ENCODE measurements at places on chromosomes 11 and 22.

DNA sequence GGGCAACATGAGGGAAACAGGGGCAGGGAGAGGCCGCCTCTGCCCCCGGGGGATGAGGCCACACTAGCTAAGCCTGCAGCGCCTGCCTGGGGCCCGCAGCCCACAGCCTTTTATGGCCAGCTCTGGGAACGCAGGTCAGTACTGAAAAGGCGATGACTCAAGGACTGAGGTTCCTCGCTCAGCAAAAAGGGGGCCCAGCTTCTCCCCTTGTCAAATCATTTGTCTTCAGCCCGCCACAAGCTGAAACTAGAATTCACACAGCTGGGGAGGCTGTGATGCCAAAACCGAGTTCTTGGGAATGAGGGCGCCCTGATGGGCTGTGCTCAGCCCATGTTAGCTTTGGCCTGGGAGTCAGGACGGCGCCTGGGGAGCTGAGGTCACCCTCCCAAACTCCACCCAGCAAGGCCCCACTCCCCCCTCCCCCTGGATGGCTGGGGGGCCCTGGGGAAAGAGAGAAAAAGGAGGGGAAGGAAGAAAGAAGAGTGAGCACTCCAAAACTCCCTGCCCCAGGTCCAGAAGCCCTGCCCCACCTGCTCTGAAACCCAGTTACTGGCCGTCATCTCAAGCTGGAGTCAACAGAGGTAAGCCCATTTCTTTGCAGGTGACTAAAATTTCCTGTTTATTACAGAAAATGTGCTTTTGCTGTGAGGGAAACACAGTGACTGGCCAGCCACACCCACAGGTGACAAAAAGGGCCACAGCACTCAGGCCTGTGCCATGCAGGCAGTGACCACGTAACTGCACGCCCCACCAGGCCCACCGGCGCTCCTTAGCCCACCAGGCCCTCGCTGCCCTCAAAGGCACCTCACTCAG lies 13.7 kb downstream of the EHD1 start:
- DNase-seq, result no peak

DNA sequence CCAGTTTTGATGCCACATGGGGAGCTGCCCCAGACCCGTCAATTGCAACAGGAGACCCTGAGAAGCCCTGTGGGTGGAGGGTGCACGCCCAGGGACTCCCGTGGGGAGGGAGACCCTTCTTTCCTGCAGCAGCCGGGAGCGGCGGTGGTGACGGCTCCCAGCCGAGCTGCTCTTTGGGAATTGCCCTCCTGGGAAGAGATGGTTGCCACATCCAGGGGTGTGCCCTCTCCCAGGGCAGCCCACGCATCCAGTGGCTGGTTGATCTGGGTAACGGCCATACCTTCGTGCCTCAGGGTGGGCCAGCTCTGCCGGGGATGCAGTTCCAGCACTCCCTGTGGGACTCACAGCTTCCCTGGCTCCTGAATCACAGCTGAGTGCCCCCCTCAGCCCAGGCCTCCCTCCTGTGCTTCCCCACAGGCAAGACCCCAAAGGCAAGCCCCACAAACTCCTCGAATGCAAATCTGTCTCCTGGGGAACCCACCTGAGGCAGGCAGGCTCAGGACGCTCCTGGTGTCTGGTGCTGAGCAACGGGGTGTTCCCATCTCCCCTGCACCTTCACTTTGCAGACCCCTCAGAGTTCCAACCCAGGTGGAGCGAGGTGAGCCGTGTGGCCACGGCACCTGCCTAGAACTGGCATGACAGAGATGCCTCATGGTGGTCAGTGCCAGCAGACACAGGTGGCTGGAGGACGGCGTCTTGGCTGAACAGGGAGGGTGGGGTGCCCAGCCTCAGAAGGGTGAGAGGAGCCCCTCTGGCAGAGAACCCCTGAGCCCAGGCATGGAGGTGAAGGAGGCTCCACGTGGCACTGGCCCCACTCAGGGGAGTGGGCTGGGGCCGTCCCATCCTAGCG lies 1027.4 kb downstream of the BRD1 start:
- DNase-seq, result no peak

DNA sequence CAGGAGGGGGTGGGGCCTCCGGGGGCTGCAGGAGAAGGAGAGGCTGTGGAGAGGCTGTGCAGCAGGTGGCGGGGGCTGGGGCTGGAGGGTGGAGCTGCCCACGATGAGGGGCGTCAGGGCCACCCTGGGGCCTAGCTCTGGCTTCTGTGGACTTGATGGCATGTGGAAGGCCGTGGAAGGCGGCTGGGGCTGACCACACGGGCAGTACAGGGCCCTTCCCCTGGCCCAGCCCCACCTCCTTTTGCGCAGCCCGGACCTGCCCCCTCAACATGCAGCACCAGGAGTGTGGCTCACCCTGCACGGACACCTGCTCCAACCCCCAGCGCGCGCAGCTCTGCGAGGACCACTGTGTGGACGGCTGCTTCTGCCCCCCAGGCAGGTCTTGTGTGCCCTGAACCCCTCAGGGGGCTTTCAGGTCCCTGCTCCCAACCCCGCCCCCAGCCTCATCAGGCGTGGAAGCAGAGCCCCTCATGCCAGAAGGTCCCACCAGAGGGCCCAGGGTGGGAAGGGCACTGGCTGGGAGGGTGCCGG lies 6.1 kb downstream of the MUC5B start:
- DNase-seq, result no peak

- DNase-seq, result no peak
These were observed 65.4 kb downstream of the TP53I11 start for GRCh38 chr11:44885065-44885810.

GRCh38 chr22:44276706-44277356 lies 35.9 kb downstream of the SHISAL1 start:
- no peak for DNase-seq

DNA sequence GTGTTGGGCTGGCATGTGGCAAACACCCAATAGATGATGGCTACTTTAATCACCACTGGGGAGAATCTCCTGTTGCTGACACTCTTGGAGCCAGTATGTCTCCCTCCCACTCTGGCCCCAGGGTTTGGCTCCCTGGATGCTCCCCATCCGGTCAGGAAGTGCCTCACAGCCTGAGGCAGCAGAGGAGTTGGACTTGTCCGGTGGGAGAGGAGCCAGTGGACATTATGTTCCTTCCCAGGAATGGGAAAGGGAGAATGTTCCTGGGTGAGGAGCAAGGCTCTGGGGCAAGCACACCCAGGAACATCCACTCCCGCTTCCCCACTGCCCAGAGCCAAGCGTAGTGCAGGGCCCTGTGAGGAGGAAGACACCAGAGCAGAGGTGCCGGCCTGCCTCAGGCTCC lies 84.6 kb upstream of the NAV2 start:
- no peak for DNase-seq

DNA sequence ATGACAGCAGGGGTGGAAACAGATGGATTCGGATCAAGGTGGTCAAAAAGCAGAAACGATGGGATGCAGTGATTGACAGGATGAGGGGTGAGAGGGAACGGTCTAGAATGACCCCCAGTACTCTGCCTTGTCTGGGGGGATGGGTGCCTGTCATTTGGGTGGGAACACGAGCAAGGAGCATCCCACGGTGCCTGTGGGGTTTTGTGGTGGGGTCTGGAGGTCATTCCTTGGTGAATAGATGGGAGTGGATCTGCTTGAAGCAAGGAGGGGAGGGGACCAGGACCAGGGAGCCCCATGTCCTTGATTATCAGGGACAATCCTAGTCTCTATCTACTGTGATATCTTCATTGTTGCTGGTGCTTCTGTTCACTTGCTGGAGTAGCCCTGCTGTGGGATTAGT lies 8.1 kb upstream of the CERK start:
- DNase-seq, result no peak

DNA sequence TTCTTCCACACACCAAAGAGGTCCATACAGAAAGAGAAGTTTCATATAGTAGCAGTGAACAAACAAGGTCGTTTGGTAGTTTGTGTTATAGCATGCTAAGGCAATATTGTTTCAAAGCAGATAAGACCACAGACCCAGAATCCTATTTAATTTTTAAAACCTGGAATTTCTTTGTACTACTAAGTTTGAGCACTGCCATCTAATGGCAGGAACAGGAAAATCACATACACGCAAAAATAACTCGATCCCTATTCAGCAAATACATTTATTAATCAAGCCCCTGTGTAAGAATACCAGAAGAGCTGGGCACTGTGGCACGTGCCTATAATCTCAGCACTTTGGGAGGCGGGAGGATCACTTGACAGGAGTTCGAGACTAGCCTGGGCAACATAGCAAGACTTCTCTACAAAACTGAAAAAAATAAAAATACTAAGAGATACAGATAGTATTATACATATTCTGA lies 2.9 kb upstream of the BTBD10 start:
- DNase-seq, result peak; percentile 33

DNA sequence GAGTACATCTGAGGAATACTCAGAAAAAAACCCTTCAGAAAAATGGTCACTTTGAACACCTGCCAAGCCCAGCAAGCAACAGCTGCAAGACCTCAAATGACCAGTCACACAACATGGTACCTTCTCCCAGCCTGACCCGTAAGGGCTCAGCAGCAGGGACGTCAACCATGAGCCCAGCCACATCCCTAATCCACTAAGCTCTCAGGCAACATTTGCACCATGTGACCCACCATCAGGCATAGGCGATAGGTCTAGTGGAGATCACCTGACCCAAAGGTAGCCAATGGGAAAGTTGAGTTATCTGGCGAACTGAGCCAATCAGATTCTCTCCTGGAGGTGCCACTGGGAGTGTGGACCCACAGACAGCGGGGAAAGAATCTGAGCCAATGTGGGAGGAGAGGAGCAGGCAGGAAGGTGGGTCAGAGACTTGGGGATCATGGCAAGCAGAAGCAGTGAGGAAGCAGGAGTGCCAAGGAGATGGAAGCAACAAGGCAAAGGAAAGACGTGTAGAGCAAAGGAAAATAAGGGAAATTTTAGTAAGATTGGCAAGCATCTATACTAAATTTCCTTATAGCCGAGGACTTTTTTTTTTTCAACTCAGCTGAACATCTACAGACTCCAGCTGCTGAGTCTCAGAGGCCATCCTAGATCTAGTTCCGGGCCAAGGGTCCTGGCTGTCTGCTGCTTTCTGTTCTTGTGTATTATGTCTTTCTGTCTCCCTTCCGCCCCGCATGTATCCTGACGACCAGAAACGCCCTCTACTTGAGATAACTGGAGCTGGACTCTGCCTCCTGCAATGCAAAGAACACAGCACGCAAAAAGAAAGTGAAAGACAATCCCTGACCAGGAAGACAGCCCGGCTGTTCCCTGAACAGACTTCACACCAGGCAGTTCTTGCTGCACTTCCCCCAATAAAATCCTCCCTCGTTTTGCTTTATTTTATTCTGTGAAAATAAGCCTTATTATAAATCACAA lies 11.0 kb upstream of the PLAAT2 start:
- DNase-seq, result no peak

All from germinal center (tissue), 1 donor.